ENCODE measurements at places on chromosomes 16 and 17.

GRCh38 chr17:32484628-32485027 is 2.2 kb upstream of the CDK5R1 start:
- DNase-seq, result no peak

- DNase-seq, result no peak
Measured at GRCh38 chr16:22857296-22858025, 43.5 kb downstream of the HS3ST2 start.

- DNase-seq, result no peak
Measured at GRCh38 chr17:64531955-64532371, 25.2 kb downstream of the CEP95 start.

GRCh38 chr16:4273858-4274311 is 1.1 kb upstream of the TFAP4 start:
- peak; percentile 67 for DNase-seq

DNA sequence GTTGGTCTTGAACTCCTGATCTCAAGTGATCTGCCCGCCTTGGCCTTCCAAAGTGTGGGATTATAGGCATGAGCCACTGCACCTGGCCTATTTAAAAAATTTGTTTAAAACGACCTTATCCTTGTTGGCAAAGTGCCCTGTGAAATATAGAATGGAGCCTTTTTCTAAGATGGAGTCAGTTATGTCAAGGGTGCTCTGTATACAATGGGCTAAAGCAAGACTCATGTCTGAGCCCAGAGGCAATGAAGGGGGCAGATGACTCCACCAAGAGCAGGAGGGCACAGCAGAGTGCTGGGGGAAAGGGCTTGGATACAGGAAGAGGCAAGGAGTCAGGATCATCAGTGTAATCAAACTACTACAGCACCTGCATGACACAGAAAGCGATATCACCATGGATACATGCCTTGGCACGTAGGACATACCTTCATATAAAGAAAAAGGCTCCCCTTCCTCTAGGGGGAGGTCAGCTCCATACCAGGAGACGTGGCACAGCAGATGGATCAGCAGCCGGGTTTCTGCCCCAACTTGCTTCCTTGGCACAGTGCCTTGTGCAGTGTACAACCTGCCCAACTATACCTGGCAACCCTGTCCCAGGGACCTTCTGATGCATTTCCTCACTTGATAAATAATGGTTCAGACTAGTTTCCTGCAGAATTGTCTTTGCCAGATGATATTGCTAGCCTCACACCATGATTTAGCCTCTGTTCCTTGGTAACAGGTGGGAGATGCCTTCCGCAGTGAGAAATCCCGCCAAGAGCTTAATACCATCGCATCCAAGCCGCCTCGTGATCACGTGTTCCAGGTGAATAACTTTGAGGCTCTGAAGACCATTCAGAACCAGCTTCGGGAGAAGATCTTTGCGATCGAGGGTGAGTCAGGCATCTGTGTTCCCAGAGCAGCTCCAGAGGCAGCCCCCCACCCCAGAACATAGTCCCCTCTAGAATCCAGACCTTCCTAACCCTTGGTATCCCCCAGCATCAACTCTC is 15.3 kb downstream of the ITGAM start:
- no peak for DNase-seq

DNA sequence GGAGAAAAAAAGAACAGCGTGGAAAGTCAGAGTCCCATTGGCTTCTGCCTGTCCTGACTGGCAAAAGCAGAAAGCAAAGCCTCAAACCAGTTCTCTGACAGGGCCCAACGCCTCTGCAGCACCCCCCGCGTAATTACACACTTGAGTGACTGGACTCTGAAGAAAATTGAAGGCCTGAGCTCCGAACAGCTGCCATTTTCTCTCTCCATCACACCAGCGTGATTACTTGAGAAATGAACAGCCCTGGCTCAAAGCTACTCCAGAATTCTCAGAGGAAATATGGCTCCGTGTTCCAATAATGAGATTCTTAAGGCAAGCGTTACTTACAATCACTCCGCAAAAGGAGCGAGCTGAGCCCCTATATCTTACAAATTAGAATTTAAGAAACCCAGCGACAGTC is 142.7 kb upstream of the C17orf78 start:
- DNase-seq, result no peak

DNA sequence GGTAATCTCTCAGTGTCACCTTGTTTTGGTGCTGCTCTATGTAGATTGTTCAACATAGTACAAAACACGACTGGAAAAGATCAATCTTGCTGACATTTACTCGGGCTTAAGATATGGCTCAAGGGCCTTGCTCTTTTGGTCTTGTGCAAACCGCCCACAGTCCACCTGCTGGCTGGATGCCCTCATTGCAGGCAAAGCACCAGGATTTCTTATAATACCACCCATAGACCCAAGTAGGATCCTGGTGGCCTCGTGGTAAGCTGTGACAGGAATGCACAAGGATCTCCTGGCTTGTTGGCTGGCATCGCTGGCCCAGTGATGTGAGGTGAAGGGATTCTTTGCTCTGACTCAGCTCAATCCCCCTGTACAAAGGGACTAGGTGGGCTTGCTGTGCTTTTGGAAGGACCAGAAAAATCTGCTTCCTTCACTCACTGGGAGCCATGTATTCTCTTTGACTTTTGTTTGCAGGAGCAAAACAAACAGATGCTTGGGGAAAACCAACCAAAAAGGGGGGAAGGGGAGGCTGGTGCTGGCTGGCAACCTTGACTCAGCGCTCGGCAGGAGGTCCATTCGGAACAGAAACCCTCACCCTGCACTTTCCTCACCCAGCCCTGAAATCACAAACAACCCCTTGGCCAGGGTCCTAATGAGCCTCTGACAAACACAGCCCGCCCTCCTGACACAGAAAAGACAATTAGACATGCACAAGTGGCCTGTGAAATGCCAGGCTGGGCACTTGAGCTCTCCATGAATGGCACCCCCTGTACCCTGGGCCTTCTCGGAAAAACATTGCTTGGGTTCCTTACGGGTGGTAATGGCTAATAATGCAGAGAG is 36.6 kb upstream of the MED9 start:
- DNase-seq, result peak; percentile 80
